ENCODE measurements at places on chromosomes 2 and 18.

GRCh38 chr2:40346535-40347354 lies 105.1 kb downstream of the SLC8A1 start:
- no peak for DNase-seq

GRCh38 chr18:59911600-59911999 lies 11.8 kb downstream of the PMAIP1 start:
- DNase-seq, result peak; percentile 21

GRCh38 chr2:42557306-42557705 lies 11.1 kb upstream of the MTA3 start:
- no peak for DNase-seq

DNA sequence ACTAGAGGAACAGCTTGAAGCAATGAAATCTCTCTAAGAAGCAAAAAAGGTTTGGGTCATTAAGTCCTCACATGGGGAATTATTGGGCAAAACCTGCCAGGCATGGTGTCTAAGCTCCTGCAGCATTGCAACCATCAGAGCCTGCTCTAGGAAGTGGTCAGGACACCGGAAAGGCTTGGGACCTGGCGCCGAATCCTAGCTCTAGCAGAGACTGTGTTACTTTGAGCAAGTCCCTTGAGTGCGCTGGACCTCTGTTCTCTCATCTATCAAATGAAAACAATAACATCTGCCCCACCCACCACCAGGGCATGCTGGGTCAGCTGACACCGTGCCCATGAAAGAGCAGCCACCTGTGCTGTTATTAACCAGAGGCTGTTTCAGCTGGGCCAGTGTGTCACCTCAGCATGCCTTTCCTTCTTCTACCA lies 6.3 kb downstream of the TMEM127 start:
- no peak for DNase-seq

- DNase-seq, result no peak
These were observed 184.8 kb downstream of the LNPK start for GRCh38 chr2:175817221-175817620.

- no peak for DNase-seq
These were observed 145.3 kb upstream of the ATP5MC3 start for GRCh38 chr2:175326801-175327200.

DNA sequence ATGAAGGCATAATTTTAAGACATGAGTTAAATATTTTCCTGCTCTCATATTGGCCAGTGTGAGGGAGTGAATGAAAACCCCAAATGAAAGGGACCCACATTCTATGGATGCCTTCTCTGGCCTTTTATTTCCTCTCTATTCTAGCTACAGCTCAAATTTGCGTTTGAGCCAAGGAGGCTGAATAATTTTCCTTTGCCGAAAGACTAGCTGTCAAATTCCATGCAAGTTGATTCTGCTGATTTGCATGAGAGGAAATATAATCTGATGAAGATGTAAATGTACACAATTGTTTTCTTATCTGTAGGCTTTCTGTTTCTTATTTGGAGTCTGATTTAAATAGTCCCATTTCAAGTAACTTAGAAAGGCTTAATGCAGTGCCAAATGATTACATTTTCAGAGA lies 438.4 kb upstream of the SPRED2 start:
- no peak for DNase-seq

DNA sequence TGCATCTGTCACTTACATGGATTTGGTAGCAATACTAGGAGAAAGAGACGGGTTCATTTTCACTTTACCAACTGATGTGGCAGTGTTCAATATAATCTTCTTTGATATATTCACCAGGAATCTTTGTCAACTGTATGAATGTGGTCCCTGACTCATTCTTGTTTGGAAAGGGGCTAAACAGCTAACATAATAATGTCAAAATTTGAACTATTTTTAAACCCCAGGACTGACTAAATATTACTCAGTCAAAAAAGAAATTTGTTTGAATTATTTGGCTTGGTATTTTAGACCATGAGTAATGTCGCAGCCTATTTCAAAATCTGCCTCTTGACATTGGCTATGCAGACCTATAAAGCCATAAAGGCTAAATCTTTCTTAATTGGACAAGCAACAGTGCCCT lies 413.7 kb upstream of the RGPD4 start:
- DNase-seq, result no peak

DNA sequence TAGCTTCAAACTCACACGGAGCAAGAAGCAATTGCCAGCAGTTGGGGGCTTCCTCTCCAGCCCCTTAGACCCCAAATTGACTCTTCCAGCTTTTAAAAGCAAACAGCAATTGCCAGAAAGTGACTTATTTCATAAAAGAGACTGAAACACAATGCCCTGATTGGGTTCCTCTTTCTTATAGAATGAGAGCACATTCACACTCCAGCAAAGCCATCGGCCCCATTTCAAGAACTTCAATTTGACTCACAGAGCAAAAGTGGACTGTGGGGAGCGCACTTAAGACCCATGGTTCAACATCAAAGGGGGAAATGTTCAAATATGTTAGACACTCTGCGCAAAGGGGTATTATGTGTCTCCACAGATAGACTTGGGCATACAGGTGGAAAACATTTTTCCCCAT lies 484.7 kb downstream of the BCL11A start:
- DNase-seq, result no peak

DNA sequence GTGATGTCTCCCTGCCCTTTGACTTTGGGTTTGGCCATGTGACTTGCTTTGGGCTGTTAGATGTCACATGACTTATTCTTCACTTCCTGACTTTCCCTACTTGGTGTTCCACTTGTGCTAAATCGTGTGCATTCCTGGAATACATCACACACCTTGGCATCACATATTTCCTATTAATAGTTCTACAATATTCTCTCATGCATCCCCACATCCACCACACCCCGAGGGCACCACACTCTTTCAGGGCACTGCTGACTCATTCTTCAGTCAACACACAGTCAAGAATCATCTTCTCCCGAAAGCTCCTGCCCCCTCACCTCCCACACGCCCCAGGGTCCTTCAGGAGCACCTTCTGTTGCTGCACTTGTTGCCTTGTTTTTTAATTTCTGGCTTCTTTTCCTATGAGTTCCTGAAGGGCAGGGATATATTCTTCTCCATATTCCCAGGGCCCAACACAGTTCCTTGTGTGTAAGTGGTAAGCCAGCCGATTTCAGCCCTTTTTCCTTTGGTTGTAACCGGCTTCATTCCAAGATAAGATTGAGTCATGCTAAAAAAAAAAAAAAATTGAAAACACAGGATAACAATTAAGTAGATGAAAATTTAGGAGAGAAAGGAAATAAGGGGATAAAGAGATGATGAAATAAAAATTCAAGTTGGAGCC lies 341.4 kb downstream of the SLC4A3 start:
- no peak for DNase-seq

- DNase-seq, result no peak
These were observed 196.1 kb downstream of the SETBP1 start for GRCh38 chr18:44876755-44877154.
